ENCODE measurements at places on chromosomes 1 and 21.

- no peak for DNase-seq
Measured at GRCh38 chr21:36321325-36322082, 1.5 kb downstream of the MORC3 start.

DNA sequence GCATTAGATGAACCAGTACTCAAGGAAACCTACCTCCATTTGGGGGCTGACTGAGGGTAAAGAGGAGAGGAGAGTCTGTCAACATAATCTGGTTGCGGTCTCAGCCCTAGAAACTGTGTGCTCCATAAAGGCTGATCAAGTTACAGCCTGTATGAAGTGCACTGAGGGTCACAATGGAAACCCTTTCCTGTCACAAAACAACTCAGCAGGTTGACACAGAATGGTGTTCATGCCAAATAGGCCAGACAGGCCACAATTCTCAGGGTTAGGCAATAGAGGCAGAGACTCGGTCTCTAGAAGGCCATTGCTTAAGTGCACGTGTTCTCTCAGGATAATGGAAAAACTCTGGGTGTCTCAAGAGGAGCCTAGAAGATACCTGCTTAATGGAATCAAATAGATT, 4.1 kb upstream of the ANKRD35 start:
- no peak for DNase-seq

DNA sequence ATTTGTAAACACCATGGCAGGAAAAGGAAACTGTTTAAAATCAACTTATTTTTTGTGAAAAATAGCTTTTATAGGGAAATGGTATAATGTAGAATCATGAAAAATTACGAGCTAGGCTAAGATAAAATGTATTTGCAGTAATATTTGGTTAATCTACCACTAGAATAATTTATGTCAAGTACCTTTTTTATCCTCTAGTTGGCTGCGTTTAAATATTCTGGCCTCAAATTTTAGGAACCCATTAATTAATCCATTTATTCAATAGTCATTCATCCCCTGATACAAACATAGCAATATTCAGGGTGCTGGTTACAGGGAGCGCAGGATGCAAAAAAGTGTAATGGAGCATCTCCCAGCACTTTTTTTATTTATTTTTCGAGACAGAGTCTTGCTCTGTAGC, 8.6 kb upstream of the IER5 start:
- DNase-seq = no peak

DNA sequence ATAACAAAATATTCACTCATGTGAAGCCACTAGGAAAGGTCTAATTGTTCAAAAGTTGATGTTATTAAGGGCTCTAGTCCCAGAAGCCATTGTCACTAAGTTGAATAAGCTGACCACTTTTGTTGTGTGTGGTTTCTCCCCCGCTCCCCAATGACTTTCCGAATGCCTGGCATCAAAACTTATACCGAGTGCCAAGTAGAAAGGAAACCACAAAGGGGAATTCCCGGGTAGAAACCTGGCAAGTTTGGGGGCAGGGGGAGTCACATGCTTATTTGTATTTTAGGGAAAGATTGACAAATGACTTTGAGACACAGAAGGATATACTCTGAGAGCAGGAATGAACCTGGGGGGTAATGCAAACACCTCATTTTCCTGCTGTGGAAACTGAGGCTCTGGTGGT, 154.1 kb downstream of the TGFBR3 start:
- DNase-seq = peak; percentile 39

DNA sequence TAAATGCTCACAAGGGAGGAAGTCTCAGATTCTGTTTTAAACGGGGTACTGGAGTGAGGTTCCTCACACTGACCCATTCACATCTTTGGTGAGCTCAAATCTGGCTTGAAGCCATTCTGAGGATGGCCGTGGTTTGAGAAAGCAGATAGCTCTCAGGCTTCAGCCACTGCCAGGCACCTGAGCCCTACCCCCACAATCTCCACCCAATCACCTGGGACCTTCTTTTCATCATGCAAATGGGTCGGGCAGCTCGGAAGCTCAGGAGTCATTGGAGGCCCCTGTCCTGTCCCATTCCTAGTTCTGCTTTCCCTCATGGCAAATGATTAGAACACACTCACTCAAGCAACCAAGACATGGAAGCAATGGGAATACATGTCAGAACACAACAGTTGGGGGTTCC, 141.4 kb upstream of the ETS2 start:
- DNase-seq = no peak

- DNase-seq = no peak
Measured at GRCh38 chr21:21851657-21852056, 853.4 kb downstream of the NCAM2 start.

Data from fibroblast of skin of abdomen (primary cell).